Kidney (tissue), 22 donors: ENCODE measurements at places on chromosomes 3 and 15. TPM values are rescaled to one million over a fixed set of nuclear protein-coding genes. Genes with fewer than 3 reads are reported as not detected.

PLIN1 gene
- 0.86 TPM for polyA plus RNA-seq

DNA sequence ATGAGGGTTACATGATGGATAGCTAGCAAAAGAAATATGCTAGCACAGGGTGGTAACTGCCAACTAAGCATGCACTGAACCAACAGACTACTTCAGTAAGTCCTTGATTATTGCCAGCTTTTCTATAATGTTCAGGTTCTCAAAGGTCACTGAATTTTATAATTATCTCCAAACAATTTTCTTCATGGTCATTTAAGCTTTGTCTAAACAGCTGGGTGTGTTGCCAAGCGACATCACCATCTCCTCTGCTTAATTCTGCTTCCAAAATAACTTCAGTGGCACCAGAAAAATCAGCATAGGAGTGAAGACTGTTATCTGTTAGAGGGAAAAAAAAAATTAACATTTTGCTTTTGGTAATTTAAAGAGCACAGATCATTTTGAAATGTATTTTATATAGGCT lies 54.6 kb upstream of the TOP2B start:
- DNase-seq = no peak

DNA sequence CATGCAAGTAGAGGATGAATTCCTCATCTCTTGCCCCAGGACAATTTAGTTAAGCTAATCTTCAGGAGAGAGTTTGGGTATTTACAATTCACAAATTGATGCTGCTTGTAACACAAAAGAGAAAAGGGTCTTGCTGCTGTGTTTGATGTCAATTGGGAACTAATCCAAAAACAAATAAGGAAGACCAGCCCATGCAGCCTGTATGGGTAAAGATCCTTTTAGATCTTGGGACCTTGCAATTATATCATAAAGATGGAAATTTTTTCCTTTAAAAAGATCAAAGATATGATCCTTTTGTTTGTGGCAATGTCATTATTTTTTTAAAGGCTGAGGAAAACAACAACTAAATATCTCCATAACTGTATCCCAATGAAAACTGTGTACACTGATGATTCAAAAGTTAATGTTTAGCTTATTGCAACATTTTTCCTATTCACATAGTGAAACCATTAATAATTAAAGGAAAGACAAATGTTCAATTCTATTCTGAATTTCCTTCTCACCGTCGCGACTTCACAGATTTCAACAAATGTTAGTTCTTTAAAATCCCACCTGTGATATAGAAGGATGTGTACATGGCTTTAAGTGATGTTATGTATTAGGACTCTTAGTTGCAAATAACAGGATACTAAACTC lies 40.2 kb downstream of the TMEM212 start:
- DNase-seq = no peak

- DNase-seq = no peak
Measured at GRCh38 chr3:42672515-42672914, 12.8 kb upstream of the KLHL40 start.

GRCh38 chr15:63395730-63396151 lies 14.1 kb upstream of the CA12 start:
- DNase-seq = no peak

- DNase-seq = peak; percentile 85
Measured at GRCh38 chr3:112560721-112561483, 860 bp downstream of the ATG3 start.

GRCh38 chr3:183975981-183976662 lies 41.6 kb downstream of the ABCC5 start:
- no peak for DNase-seq

DNA sequence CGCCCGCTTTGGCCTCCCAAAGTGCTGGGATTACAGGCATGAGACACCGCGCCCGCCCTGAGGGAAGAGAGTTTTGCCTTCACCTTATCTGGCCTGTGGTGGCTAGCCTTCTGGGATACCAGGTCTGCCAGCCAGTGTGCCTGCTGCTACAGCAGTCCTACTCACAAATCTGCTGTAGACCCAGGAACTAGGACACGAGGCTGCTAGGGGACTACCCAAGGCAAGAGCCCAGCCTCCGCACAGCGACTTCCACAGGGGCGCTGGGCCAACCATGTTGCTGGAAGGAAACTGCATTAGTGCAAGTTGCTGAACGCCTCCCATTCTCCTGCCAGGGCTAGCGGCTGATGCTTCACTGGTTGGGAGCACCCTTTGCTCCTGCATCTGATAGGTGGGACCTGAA lies 53.7 kb downstream of the DHX30 start:
- DNase-seq = no peak

CASR gene
- polyA plus RNA-seq = 14.8 TPM

GRCh38 chr3:4633078-4634004 lies 140.2 kb downstream of the ITPR1 start:
- no peak for DNase-seq

EFL1 gene
- 9.2 TPM for polyA plus RNA-seq

GRCh38 chr3:178823150-178823549 lies 248.5 kb downstream of the ZMAT3 start:
- DNase-seq = no peak

GRCh38 chr3:140453750-140454149 lies 224.1 kb upstream of the TRIM42 start:
- DNase-seq = no peak

- DNase-seq = no peak
Measured at GRCh38 chr15:90679959-90680358, 37.2 kb upstream of the BLM start.

DNA sequence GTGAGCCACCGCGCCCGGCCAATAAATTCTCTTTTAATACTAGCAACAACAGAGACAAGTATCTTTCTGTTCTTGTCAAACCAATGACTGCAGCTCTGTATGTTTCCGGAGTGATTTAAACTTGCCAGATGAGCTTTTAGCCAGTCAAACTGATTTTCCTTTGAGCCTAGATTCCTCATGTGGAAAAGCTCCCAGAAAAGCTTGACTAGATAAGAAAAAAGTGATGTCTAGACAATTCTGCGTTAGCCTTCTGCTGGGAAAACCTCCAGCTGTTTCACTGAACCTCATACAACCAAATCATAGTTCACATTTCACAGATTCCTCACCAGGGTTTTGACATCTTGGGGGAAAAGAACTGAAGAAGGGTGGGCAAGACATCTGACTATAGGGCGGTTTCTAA lies 78.6 kb downstream of the MAGI1 start:
- no peak for DNase-seq

- no peak for DNase-seq
Measured at GRCh38 chr3:33385423-33385822, 54.8 kb downstream of the UBP1 start.

DNA sequence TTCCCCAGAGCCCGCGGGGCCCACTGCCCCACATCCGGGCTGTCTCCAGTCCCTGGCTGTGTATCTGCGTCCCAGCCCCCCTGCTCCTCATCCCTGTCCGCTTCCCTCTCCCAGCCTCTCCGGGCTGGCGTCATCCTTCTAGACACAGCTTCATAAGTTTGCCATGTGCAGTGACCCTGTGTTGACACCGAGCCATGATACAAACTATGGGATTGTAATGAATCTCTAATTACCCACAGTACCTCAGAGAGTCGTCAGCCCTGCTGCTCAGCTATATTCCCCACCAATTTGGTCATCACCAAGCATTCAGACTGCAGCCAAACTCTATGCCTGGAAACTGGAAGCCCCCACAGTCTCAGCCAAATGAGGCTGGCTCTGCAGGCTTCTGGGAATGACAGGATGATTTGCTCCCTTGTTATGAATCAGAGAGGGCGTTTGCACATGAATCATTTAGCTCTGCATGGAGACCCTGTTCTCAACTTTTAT lies 466.1 kb upstream of the ATP11B start:
- peak; percentile 51 for DNase-seq

DNA sequence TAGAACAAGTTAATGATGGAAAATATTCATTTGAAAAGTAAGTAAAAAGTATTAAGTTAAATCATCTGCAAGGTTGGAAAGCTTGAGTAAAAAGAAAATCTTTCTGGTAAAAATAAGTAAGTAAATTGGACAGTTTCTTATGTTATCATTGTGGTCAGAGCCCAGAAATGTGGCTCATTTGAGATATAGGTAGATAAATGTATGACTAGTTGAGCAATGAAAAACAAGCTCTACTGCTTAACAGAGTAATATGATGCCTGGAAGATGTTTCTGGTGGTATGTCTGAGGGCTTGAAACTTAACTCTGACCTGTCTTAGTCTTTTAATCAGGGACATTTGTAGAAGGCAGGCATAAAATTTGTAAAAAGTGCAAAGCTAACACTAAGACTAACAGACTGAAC lies 444.0 kb downstream of the MFSD1 start:
- DNase-seq = no peak

CADM2 gene
- 0.06 TPM for polyA plus RNA-seq

CCR5 gene
- polyA plus RNA-seq = 0.32 TPM

DNA sequence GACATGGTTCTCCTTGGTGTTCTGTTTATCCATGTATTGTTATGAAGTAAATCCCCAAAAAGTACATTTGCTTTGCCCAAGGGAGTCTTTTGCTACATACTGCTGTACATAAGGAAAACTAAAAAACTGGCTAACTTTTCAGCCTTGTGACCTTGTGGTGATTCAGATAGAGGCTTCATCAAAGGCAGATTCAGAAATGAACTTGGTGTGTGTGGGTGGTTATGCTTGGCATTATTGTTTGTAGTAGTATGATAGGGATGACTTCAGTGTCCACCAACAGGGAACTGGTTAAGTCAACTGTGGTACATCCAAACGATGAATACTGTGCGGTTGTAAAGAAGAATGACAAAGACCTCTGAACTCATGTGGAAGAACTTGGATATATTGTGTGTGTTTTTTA lies 75.6 kb upstream of the CHRNB4 start:
- no peak for DNase-seq

DNA sequence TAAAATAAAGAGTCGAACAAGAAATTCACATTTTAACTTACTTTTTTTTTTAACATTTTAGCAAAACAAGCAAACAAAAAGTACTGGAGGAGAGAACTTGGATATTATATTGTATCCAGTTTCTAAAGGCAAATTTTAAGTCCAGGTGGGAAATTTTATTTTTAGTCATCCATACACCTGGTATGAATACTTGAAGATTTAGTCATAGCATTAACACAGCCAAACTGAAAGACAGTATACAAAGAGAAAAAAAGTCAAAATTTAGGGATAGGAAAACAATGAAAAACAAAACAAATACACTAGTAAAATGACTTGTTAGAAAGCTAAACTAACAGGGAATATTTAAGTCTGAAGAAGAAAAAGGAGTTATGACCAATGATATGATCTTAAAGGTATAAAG lies 69.1 kb downstream of the PROS1 start:
- no peak for DNase-seq

- DNase-seq = no peak
Measured at GRCh38 chr3:79985816-79986215, 218.0 kb upstream of the ROBO1 start.

- no peak for DNase-seq
Measured at GRCh38 chr3:150308037-150308319, 100.1 kb upstream of the TSC22D2 start.

GRCh38 chr3:2130726-2131125 lies 32.1 kb downstream of the CNTN4 start:
- no peak for DNase-seq

DNA sequence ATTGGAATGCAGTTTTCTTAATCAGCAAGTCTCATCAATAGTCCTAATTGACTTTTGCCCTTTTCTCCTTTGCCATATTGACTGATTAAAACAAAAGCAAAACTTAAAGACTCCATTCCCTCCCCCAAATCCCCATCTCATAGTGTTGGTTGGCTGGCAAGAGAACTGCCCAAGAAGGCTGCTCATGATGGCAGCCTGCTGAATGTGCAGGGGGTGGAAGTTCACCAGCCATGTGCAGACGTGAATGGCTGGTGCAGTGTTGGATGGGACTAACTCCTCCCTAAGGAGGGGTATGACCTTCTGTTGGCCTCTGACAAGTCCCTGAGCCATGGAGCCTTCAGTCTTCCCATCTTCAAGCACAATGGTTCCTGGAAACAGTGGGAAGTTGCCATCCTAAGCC lies 7.0 kb downstream of the SMAD3 start:
- no peak for DNase-seq

ZNF660 gene
- 0.69 TPM for polyA plus RNA-seq

DNA sequence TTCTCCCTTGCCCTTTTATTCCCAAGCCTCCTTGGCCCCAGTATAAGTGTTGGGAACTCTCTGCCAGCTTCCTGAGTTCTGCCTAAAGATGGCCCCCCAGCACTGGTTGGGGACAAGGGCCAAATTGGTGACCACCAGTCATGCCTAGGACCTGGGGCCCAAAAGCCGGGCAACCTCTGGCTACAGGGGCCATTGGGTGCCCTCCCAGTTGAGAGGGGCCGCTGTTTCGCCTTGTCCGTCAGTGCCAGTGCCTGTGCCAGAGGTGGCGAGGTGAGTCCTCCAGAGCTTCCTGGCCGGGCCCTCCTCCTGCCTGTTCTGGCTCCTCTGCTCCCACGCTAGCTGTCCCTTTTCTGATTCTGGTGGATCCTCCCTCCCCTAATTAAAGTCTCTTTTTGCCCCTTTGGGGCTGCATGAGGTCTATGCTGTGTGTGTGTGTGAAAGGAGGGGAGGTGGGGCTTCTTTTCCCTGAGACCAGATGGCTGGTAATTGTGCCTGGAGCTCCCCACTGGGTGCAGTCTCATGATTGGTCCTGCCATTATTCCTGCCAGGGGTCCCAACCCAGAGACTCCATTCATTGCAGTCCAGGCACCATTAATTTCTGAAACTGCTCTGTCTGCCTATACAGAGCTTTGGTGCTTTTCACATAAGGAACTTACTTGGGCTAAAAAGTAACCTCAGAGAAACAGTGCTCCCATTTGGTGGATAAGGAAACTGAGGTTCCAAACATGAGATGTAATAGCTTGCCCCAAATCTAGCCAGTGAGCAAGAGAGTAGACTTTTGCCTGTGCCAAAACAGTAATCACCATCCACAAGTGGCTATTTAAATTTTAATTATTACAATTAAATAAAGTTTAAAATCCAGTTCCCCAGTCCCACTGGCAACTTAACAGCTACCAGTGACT lies 3.1 kb upstream of the TTLL3 start:
- DNase-seq = no peak

DNA sequence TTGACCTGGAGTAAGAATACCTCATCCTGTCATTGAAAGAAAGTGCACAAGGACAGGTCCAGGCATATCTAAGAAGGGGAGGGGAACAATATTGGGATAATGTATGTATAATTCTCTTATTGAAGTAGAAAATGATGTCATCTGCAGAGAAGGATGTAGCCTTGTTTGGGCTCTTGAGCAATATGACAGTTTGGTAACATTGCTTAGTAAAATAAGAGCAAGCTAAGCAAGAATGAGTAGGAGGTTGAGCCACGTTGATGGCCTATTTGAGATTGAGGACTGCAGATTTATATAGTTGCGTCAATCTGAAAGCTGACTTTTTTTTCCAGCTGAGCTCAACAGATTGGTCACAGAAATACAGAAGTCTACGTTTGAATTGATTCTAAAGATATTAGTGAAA lies 145.2 kb downstream of the FILIP1L start:
- no peak for DNase-seq

- no peak for DNase-seq
Measured at GRCh38 chr15:85828874-85829273, 34.1 kb upstream of the KLHL25 start.

C3orf22 gene
- polyA plus RNA-seq = not detected

DNA sequence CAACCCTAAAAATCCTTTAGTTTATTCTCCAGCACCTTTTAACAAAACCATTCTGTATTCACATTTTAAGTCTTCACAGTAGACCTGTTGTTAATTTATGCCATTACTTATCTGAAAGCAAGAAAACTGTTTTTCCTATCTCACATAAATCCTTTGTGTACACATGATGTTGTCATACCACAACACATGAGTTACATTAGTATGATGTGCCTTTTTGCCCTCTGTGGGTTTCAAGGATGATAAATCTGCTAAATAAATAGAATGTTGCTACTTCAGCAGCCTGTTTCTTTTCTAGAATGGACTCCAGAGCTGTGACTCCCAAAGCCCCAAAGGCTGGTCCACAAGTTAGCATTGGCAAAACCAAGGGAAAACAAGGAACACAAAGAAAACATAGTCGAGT lies 151.6 kb downstream of the SERPINI1 start:
- no peak for DNase-seq

- DNase-seq = no peak
Measured at GRCh38 chr3:31039145-31039544, 144.7 kb upstream of the GADL1 start.
